ENCODE measurements at places on chromosomes 3 and 15. TPM values are rescaled to one million over a fixed set of nuclear protein-coding genes. Genes with fewer than 3 reads are reported as not detected.

The KLHL6 gene
- 2.1 TPM for total RNA-seq

The GOLGA6B gene
- total RNA-seq: 0.11 TPM

The COL8A1 gene
- 200 TPM for total RNA-seq

The GOLGA8B gene
- 44.8 TPM for total RNA-seq

The LMAN1L gene
- not detected for total RNA-seq

The TRIM42 gene
- total RNA-seq: not detected

The ACP3 gene
- 1.5 TPM for total RNA-seq

The CAPN7 gene
- 59.4 TPM for total RNA-seq

Data from spinal cord (tissue), 10 donors.